ENCODE measurements at places on chromosomes 2 and 18. TPM values are rescaled to one million over a fixed set of nuclear protein-coding genes. Genes with fewer than 3 reads are reported as not detected.

The BIRC6 gene
- 113 TPM for total RNA-seq

The LHCGR gene
- 1.6 TPM for total RNA-seq

GRCh38 chr18:70931942-70932814 lies 643.3 kb downstream of the SOCS6 start:
- DNase-seq: no peak

The POTEI gene
- total RNA-seq: 3.9 TPM

DNA sequence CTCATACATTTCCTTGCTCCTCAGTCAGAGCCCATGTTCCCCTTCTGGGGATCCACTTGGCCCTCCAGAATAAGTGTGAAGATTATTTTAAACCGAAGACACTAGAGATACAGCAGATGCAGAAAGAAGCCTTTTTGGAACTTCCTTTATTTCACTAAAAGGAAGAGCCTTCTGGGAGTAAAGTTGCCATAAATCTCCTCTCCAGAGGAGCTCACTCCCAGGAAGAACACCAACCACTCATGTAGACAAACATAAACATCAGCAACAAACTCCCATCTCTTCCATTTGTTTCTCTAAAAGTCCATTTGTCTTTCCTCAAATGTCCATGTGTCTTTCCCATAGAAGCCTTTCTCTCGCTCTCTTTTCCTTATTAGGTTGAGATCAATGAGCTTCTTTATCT lies 62.4 kb upstream of the MSH6 start:
- DNase-seq: no peak

- DNase-seq: no peak
These were observed 1.4 kb downstream of the OTOS start for GRCh38 chr2:240139011-240139441.

- no peak for DNase-seq
These were observed 65.6 kb upstream of the SCN1A start for GRCh38 chr2:166193407-166193806.

The IL1RL2 gene
- 3.8 TPM for total RNA-seq

The DQX1 gene
- total RNA-seq: not detected

GRCh38 chr2:202169832-202170424 lies 68.5 kb downstream of the SUMO1 start:
- no peak for DNase-seq

DNA sequence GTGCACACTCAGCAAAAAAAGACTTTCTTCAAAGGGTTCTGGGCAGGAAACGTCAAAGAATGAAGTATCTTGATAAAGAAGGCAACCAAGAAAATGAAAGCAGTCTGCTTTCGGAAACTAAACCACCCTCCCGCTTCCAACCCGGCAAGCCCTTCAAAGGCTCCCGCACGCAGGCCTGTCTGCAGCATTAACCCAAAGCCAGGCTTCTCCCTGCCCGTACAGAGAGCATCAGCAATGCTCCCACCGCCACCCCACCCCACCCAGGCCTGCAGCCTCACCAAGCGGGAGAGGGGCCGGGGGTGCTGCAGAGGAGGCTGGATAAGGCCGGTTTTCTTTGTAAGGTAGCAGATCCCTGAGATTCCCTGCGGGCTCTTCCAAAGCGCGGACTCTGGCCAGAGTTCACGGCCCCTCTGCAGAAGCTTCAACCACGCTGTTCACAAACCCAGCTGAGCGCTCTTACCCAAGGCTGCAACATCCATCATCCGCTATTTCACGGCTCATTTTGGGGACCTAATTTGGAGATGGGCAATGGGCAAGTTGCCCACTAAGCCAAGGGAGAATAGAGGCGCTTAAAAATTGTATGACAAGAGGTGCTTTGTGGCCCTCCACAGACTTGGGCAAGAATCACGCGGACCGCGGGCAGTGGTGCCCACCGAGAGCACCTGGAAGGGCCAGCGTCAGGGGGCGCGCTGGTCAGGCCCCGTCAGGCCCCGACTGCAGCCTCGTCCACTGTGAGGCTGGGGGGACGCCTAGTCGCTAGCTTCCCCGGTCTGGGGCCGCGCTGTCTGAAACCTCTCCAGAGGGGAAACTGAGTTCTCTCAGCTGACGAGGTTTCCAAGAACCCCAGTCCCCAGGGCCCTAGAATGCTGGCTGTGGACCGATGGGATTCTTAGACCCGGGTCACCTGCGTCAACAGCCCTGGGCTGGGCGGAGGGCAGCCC lies 225.4 kb upstream of the ID2 start:
- DNase-seq: no peak

GRCh38 chr2:237774811-237775553 lies 23.6 kb upstream of the RBM44 start:
- DNase-seq: peak; percentile 51

DNA sequence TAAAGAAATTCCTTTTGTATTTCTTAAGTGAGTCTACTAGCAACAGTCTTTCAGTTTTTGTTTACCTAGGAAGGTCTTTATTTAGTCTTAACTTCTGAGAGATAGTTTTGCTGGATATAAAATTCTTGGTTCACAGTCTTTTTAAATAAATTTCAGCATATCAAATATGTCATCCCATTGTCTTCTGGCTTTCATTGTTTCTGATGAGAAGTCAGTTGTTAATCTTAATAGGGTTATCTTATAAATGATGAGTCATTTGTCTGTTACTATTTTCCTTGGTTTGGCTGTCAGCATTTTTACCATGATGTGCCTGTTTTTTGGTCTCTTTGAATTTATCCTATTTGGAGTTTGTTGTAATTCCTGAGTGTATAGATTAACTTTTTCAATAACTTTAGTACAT lies 129.3 kb downstream of the FAM210A start:
- no peak for DNase-seq

GRCh38 chr2:215880970-215881369 lies 132.4 kb downstream of the MREG start:
- DNase-seq: no peak

GRCh38 chr2:205477016-205477705 lies 205.1 kb upstream of the NRP2 start:
- DNase-seq: no peak

GRCh38 chr2:230669386-230669950 lies 43.2 kb upstream of the CAB39 start:
- no peak for DNase-seq

The ZNF385B gene
- 35.7 TPM for total RNA-seq

DNA sequence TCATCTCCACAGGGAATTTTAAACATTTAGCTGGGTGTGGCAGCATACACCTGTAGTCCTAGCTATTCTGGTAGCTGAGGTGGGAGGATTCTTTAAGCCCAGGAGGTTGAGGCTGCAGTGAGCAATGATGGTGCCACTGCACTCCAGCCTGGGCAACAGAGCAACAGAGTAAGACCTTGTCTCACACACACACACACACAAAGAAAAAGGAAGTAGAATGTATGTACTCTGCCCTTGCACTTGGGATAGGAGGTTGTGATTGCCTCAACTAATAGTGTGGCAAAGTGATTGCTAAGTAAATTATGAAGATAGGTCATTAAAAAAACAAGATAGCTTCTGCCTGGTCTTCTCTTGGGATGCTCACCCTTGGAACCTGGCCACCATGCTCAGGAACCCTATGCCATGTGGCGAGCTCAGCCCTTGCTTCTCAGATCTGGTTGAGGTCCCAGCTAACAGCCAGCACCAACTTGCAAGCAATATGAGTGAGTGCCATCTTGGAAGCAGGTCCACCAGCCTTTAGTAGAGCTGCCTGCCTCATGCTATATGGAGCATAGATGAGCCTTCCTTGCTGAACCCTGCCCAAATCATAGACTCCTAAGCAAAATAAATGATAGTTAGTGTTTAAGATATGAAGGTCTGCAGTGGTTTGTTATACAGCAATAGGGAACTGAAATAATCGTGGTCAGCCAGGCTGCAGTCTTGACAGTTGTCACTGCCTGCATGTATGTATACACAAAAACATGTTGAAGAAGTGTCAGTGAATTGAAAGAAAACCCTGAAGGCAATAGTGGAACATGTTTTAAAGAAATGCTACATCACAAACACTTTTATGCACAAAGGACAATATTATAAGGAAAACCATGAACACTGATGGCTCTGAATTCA lies 30.1 kb upstream of the PNO1 start:
- no peak for DNase-seq

The OR6B2 gene
- not detected for total RNA-seq

The PDCD1 gene
- total RNA-seq: 0.27 TPM

The ANKAR gene
- total RNA-seq: 10.3 TPM

- DNase-seq: no peak
These were observed 32.0 kb downstream of the CENPO start for GRCh38 chr2:24824966-24825882.

DNA sequence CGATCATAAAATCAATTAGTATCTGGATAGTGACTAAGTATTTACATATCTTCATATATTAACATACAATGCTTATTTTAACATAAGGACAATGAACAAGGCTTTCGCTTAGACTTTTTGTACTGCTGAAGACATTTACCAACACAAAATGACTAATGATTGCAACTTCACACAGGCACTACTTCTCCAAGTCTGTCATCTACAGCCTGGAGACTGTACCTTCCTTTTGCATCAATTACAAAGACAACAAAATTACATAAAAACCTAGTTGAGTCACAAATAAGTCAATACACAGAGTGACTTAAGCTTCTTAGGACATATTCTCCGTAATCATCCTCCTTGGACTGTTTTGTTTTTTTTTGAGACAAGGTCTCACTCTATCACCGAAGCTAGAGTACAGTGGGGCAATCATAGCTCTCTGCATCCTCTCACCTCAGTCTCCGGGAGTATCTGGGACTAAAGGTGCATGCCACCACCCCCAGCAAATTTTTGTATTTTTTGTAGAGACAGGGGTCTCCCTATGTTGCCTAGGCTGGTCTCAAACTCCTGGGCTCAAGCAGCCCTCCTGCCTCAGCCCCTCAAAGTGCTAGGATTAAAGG lies 15.9 kb downstream of the PUM2 start:
- DNase-seq: no peak
